ENCODE measurements at places on chromosomes 2 and 18. TPM values are rescaled to one million over a fixed set of nuclear protein-coding genes. Genes with fewer than 3 reads are reported as not detected.

Gene NEURL3
- total RNA-seq = not detected

Gene IRS1
- 0.07 TPM for total RNA-seq

Gene DNAJC5G
- total RNA-seq = not detected

Gene SUPT7L
- total RNA-seq = 14.9 TPM

Gene RAB27B
- total RNA-seq = 0.13 TPM

Gene HOXD4
- not detected for total RNA-seq

Gene AP1S3
- total RNA-seq = 3.4 TPM

Gene NCKAP5
- total RNA-seq = 0.39 TPM

Gene RAB6D
- 0.07 TPM for total RNA-seq

Gene SERPINB5
- 0.07 TPM for total RNA-seq

Gene GAREM1
- 0.40 TPM for total RNA-seq

Gene ITGB6
- 0.07 TPM for total RNA-seq

Gene NTSR2
- not detected for total RNA-seq

Gene MYL12B
- 711 TPM for total RNA-seq

Gene RGPD3
- 0.20 TPM for total RNA-seq

Gene NRBP1
- total RNA-seq = 137 TPM

Gene CFC1
- not detected for total RNA-seq

Gene NETO1
- not detected for total RNA-seq

Gene CD207
- not detected for total RNA-seq

Gene CYP1B1
- total RNA-seq = 0.07 TPM

Gene KIDINS220
- total RNA-seq = 64.7 TPM

Gene LOXHD1
- not detected for total RNA-seq

Gene ZNF396
- 0.53 TPM for total RNA-seq

Gene GPR45
- not detected for total RNA-seq
